Type B pancreatic cell (in vitro differentiated cells): ENCODE measurements at places on chromosomes 1 and 21. TPM values are rescaled to one million over a fixed set of nuclear protein-coding genes. Genes with fewer than 3 reads are reported as not detected.

- no peaks in the 10 kb centered on the region for H3K36me3 ChIP-seq
- H3K27me3 ChIP-seq, result peaks cover 9% of the 10 kb centered on the region
- peak overlapping the region; percentile 80 for H3K4me3 ChIP-seq
- DNase-seq, result peak; percentile 47
- no peaks in the 10 kb centered on the region for H3K4me1 ChIP-seq
These were observed 647 bp downstream of the S100A8 start for GRCh38 chr1:153389973-153390879.

DNA sequence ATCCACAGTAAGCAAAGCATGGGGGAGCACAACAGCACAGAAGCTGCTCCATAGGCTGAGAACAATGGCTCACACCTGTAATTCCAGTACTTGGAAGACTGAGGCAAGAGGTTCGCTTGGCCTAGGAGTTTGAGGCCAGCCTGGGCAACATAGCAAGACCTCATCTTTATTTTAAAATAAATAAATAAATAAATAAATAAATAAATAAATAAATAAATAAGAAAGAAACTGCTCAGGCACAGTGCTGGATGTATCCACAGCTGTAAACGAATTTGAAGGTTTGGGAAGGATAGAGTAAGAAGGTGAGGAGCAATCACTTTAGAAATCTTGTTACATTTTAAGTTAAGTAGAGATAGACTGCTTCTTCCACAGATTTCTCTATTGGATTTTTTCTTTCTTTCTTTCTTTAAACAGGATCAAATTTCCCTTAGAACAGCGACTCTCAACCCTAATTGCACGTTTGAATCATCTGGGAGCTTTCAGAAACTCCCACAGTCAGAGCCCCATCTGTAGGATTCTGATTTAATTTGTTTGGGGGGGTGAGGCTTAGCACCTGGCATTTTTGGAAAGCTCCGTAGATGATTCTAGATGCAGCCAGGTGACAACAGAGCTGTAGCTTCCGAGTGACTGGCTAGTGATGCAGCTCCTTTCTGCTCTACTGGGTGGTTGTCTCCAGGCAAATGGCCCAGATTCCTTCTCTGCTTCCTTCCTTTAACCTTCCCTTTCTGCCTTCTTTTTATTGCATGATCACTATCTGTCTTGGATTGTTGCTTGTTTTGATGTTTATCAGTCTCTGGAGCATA lies 53.5 kb downstream of the S1PR1 start:
- H3K36me3 ChIP-seq, result no peaks in the 10 kb centered on the region
- no peak overlapping the region for H3K4me3 ChIP-seq
- no peak for DNase-seq
- peaks cover 28% of the 10 kb centered on the region for H3K4me1 ChIP-seq
- H3K27ac ChIP-seq, result no peak overlapping the region
- peaks cover 3% of the 10 kb centered on the region for H3K27me3 ChIP-seq

DNA sequence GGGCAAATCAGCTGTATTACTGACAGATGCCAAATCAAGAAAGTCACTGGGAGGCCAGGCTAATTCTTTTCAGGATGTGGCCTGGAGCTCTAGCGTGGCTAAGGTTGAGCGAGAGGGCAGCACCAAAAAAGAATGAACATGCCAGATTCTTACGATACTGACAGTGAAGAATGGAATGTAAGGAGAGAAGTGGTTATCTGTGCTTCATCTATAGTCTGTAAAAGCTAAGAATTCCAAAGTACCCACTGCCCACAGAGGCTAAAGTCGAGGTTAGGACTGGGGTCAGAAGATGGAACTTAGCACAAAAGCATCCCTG lies 32.7 kb downstream of the TFAP2E start:
- peak overlapping the region; percentile 57 for H3K27ac ChIP-seq
- no peak for DNase-seq
- H3K36me3 ChIP-seq, result peaks cover 32% of the 10 kb centered on the region
- H3K4me3 ChIP-seq, result peak overlapping the region; percentile 51
- H3K4me1 ChIP-seq, result peaks cover 15% of the 10 kb centered on the region

GRCh38 chr1:34625521-34626015 lies 129.3 kb upstream of the GJB5 start:
- DNase-seq, result no peak
- no peaks in the 10 kb centered on the region for H3K4me1 ChIP-seq
- H3K4me3 ChIP-seq, result no peak overlapping the region
- H3K27me3 ChIP-seq, result peaks cover 17% of the 10 kb centered on the region

- H3K4me3 ChIP-seq, result no peak overlapping the region
- H3K36me3 ChIP-seq, result no peaks in the 10 kb centered on the region
- H3K4me1 ChIP-seq, result peaks cover 20% of the 10 kb centered on the region
- H3K27me3 ChIP-seq, result no peaks in the 10 kb centered on the region
- DNase-seq, result no peak
These were observed 8.8 kb upstream of the TENT5B start for GRCh38 chr1:27021354-27022031.

- DNase-seq, result no peak
- H3K36me3 ChIP-seq, result peaks cover 31% of the 10 kb centered on the region
- H3K4me1 ChIP-seq, result no peaks in the 10 kb centered on the region
- H3K27me3 ChIP-seq, result no peaks in the 10 kb centered on the region
These were observed 42.6 kb downstream of the CCDC18 start for GRCh38 chr1:93223023-93223675.

- H3K4me1 ChIP-seq, result peaks cover 28% of the 10 kb centered on the region
- H3K27me3 ChIP-seq, result no peaks in the 10 kb centered on the region
- no peak overlapping the region for H3K27ac ChIP-seq
- no peak overlapping the region for H3K4me3 ChIP-seq
These were observed 40.8 kb downstream of the TCEANC2 start for GRCh38 chr1:54094001-54094729.

DNA sequence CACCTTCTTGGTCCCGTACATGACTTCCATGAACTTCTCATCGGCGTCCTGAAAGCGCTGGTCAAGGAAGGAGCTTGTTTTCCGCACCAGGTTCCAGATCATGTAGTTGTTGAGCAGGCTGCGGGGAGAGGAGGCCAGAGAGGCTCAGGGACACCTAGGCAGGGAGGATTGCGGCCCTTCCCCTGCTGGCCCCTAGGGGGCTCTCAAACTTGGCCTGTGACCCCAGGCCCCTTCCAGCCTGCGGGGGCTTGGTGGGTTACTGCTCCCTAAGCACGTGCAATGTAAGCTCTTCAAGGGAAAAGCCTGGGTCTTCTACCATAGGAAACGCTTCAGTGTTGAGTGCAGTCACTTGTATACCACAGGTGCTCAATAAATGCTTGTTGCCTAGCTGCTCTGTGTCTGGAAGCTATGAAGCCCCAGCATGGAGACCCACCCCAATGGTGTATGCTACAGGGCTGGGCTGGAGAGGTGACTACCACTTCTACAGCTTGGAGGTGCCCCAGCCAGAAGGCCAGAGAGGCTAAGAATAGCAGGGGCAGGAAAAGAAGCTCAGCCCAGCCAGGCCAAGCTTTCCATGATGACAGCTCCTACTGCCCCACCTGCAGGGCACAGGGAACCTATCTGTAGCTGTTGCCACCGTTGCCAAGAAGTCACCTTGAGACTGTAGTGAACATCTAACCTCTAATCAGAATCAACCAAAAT lies 45.1 kb downstream of the ECE1 start:
- H3K27me3 ChIP-seq, result no peaks in the 10 kb centered on the region
- no peak overlapping the region for H3K4me3 ChIP-seq
- peaks cover 11% of the 10 kb centered on the region for H3K4me1 ChIP-seq
- no peak overlapping the region for H3K27ac ChIP-seq
- no peak for DNase-seq

DNA sequence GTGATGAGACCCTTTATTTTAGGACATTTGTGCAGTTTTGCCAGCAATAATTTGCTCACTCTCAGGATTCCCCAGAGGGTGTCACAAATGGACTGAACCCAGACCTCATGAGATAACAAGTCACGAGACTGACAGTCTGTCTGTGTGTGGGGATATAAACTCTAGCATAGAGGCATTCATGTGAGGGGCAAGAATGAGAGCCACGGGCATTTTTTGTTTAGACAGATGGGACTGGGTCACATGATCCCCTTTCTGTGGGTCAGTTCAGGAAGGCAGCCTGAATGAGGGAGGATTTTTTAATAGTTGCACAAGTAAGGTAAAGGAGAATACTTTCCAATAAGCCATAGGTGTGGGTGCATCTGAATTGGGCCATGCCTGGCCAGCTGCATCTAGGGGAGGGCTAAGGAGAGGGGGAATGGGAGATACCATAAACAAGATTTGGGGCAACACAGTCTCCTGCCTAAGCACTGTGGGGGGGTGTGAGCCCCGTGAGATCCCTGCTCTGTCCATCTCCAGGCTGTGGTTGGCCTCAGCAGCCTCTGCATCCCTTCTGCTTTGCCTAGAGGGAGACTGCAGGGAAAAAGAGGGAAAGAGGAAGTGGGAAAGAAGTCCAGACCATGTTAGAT lies 66.6 kb downstream of the NAV1 start:
- DNase-seq, result no peak
- H3K4me3 ChIP-seq, result no peak overlapping the region
- H3K36me3 ChIP-seq, result no peaks in the 10 kb centered on the region
- H3K4me1 ChIP-seq, result peaks cover 7% of the 10 kb centered on the region
- H3K27me3 ChIP-seq, result no peaks in the 10 kb centered on the region

- no peak overlapping the region for H3K4me3 ChIP-seq
- peaks cover 5% of the 10 kb centered on the region for H3K4me1 ChIP-seq
- no peak overlapping the region for H3K27ac ChIP-seq
- no peaks in the 10 kb centered on the region for H3K36me3 ChIP-seq
These were observed 322.5 kb upstream of the ADGRL2 start for GRCh38 chr1:81478219-81478618.

GRCh38 chr21:26570203-26570602 lies 2.9 kb downstream of the CYYR1 start:
- peak overlapping the region; percentile 86 for H3K4me3 ChIP-seq
- H3K36me3 ChIP-seq, result peaks cover 34% of the 10 kb centered on the region
- DNase-seq, result no peak
- peaks cover 15% of the 10 kb centered on the region for H3K4me1 ChIP-seq
- H3K27ac ChIP-seq, result no peak overlapping the region

GRCh38 chr1:172270605-172271004 lies 149.9 kb upstream of the C1orf105 start:
- H3K27ac ChIP-seq, result no peak overlapping the region
- peaks cover 47% of the 10 kb centered on the region for H3K4me1 ChIP-seq
- no peak overlapping the region for H3K4me3 ChIP-seq
- H3K36me3 ChIP-seq, result no peaks in the 10 kb centered on the region
- H3K27me3 ChIP-seq, result no peaks in the 10 kb centered on the region

- no peak for DNase-seq
- H3K36me3 ChIP-seq, result no peaks in the 10 kb centered on the region
- peaks cover 5% of the 10 kb centered on the region for H3K27me3 ChIP-seq
- H3K27ac ChIP-seq, result no peak overlapping the region
These were observed 112.5 kb upstream of the NGF start for GRCh38 chr1:115450501-115451040.

DNA sequence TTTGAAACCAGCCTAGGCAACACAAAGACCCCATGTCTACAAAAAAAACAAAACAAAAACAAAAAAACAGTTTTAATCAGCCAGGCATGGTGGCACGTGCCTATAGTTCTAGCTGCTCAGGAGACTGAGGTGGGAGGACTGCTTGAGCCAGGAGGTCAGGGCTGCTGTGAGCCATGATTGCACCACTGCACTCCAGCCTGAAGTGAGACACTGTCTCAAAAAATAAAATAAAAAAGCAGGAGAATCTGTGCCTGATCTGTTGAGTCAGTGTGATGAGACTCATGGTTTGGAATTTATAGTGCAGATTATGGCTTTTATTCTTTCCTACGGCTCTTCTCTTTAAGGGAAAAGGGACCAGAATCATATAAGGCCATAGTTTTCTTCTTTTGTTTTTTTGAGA lies 16.5 kb downstream of the TRIT1 start:
- H3K4me1 ChIP-seq, result no peaks in the 10 kb centered on the region
- H3K4me3 ChIP-seq, result no peak overlapping the region
- no peaks in the 10 kb centered on the region for H3K27me3 ChIP-seq
- H3K36me3 ChIP-seq, result peaks cover 20% of the 10 kb centered on the region
- DNase-seq, result no peak

DNA sequence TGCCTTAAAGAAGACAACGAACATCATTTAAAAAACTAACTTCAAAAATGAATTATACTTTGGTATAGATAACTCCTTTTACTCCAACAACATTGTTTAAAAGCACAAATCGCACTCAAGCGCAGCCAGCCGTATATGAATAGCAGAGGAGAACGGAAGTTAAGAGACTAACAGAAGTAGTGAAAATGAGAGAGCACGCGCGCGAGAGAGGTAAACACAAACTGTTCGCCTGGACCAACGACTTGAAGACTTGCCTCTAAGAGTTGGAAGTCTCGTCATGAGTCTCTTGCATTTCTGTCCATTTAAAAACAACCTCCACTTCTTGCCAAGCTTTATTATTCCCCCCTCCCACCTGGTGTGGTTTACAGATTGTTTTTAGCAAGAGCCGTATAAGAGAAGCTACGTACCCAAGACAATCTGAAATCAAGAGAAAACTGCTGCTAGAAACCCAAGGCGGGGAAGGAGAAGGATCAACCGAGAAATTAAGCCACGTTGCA lies 479 bp downstream of the SELENOF start:
- H3K4me1 ChIP-seq, result peaks cover 34% of the 10 kb centered on the region
- no peak overlapping the region for H3K4me3 ChIP-seq
- H3K27me3 ChIP-seq, result no peaks in the 10 kb centered on the region
- H3K36me3 ChIP-seq, result peaks cover 22% of the 10 kb centered on the region

DNA sequence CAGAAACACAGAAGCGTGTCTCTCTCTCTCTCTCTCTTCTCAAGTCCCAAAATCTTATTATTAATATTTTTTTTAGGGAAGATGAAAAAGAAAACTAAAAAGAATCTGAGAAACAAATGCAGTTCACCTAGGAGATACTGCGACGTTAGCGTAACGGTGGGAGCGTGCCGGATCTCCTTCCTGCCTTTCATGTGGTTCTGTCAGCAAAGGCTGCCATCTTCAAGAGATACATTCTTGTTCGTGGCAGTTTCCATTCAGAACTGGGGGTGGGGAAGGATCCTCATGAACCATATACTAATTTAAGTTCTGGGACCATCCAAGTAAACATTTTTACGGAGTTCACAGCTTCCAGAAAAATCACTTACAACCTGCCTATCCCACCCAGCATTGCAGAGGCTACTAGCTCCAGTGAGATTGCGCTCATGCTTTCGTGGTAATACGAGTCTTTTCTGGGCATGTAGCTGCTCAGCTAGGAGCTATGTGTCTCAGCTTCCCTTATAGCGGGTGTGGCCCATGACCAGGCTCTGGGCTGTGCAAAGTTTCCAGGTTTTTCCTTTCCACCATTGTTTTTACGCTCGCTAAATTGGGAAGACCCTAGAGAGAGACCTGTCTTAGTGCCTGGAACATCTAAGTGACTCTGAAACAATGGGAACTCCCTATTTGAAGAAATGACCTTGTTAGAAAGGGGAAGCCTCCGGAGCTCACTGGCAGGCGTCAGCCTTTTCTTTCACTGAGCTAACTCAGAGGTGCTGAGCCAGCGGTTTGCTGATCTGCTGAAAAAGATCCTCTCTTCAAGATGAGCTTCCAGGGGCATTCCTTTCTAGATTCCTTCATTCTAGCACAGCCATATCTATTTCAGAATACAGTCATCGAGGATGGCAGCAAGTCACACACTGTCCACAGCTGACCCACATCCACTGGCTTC lies 17.3 kb downstream of the SLAMF1 start:
- H3K4me3 ChIP-seq, result peak overlapping the region; percentile 33
- DNase-seq, result no peak
- peaks cover 14% of the 10 kb centered on the region for H3K27me3 ChIP-seq
- H3K36me3 ChIP-seq, result no peaks in the 10 kb centered on the region
- peaks cover 20% of the 10 kb centered on the region for H3K4me1 ChIP-seq
- H3K27ac ChIP-seq, result peak overlapping the region; percentile 50

The KRTAP19-1 gene
- 1.0 and 1.1 TPM in 2 replicates for total RNA-seq

The SHE gene
- 0.17 and 0.27 TPM in 2 replicates for total RNA-seq

The NMNAT2 gene
- 3.7 and 8.2 TPM in 2 replicates for total RNA-seq

The PLEKHN1 gene
- total RNA-seq, result 6.4 and 16.7 TPM in 2 replicates

The PADI3 gene
- not detected in 2 replicates for total RNA-seq

The CD52 gene
- 0.75 and 0.93 TPM in 2 replicates for total RNA-seq

The OR2L13 gene
- not detected in 2 replicates for total RNA-seq

The ADORA3 gene
- total RNA-seq, result not detected in 2 replicates
